ENCODE measurements at places on chromosomes 3 and 15.

DNA sequence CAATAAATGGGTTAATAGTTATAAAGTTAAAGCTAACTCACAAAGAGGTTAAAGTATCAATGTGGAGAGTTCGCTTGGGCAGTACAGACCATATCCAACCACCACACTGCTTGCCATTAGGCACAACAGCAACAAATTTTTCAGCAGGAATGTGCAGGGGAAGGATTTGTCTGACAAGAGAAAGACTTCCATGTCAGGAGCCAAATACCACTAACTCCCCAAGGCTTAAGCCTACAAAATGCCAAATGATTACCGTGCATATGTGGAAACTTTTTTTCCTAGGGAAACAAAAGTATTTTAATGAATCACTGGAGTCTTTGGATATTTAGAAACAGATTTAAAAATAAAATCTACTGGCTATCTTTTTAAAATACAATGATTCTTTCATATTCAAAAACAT, 8.1 kb downstream of the VGLL3 start:
- DNase-seq: no peak

DNA sequence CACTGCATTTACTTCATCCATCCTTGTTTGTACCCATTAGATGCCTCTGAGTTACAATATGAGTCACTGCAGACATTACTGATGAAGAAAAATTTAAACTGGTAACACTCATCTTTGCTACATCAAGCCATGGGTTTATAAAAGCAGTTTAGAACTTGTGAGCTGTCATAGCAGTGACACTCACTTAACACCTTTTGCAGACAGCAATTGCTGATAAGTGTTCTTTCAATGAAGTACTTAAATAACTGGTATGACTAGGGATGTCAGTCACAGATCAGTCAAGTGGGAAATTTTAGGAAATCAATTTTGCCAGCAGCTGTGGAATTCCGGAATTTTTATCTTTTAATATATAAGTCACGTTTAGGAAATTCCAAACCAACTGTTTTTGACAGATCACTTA, 643.0 kb downstream of the TBL1XR1 start:
- DNase-seq: no peak

DNA sequence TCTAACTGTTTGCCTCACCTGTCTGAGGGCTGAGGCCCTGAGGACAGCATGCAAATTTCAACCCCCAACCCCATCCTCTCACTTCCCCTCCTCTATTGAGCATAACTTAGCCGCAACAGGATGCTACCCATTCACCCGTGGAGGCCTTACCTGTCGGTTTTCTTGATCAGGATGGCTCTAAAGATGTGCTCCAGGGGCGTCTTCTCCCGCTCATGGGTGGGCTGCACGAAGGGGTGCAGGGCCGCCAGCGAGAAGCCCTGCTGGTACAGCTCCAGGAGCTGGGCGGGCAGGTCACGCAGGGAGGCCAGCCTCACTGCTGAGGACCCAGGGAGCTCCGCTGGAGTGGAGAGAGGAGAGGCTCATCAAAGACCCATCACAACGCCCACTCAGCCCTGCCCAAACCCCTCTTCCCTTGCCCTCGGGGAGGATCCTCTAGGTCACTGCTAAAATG, 79.8 kb downstream of the RFTN1 start:
- DNase-seq: no peak

DNA sequence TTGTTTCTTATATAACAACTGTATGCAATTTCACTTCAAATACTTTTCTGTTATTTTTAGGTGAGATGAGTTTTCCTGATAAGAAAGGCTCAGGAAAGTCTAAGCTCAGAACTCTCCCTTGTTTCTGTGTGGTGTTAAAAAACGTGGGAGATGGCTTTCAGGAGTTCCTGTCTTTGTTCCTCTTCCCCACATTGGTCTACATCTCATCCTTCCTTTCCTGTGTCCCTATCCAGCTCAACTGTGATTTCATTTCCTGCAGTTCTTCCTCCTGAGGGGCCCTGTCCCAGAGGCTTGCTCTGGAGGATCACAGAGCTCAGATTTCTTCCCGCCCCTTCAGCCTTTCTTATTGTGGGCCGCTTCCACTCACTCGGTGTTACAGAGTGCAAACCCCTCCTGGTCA, 11.2 kb downstream of the SEC13 start:
- DNase-seq: no peak
